CD8-positive, alpha-beta T cell (primary cell): ENCODE measurements at places on chromosomes 7 and 10.

DNA sequence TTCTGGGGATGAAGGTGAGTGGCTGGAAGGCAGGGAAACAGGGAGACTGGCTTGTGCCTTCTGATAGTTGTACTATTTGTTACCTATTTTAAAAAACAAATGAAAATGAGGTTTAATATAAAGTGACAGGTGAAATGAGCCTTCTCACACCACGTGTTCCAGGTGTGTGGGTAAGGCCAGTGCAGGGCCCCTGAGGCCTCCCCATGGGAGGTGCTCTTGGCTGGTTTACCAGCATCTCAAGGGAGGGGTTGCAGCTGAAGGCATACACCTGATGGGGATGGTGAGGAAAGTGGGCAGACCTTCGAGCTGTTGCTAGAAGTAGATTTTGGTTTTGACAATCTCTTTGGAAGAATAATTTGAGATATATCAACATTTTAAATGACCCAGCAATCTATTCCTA, 103.6 kb downstream of the ARHGAP22 start:
- DNase-seq = no peak

DNA sequence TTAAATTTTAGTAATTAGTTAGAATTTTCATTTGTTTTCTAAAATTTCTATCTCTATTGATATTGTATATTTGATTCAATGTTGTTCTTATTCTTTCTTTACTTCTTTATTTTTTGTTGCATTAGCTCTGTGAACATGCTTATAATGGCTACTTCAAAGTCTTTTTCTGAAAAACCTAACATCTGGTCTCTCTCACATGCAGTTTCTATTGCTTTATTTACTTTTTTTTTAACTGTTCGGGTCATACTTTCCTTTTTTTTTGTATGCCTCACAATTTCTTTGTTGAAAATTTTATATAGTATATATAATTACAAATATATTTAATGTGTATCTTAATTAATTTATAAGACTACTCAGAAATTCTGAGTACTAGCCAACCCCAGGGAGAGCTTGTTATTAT, 52.1 kb upstream of the PLXDC2 start:
- DNase-seq = no peak

DNA sequence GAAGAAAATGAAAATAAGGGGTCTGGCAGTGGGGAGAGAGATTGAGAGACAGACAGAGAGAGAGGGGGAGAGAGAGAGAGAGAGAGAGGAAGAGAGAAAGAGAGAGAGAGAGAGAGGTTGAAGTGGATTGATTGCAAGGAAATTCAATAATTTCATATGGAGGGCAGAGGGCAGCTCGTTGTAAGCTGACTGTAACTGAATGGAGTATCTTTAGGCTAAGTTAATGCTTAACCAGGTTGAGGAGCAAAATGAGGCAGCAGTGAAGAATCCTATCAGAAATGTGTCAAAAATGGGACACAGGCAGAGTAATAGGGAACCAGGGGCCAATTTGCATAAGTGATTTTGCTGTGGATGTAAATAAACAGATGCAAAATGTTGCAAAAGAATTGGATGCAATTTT, 21.0 kb downstream of the BLNK start:
- no peak for DNase-seq

- DNase-seq = no peak
Measured at GRCh38 chr10:119254335-119254734, 47.0 kb downstream of the GRK5 start.

DNA sequence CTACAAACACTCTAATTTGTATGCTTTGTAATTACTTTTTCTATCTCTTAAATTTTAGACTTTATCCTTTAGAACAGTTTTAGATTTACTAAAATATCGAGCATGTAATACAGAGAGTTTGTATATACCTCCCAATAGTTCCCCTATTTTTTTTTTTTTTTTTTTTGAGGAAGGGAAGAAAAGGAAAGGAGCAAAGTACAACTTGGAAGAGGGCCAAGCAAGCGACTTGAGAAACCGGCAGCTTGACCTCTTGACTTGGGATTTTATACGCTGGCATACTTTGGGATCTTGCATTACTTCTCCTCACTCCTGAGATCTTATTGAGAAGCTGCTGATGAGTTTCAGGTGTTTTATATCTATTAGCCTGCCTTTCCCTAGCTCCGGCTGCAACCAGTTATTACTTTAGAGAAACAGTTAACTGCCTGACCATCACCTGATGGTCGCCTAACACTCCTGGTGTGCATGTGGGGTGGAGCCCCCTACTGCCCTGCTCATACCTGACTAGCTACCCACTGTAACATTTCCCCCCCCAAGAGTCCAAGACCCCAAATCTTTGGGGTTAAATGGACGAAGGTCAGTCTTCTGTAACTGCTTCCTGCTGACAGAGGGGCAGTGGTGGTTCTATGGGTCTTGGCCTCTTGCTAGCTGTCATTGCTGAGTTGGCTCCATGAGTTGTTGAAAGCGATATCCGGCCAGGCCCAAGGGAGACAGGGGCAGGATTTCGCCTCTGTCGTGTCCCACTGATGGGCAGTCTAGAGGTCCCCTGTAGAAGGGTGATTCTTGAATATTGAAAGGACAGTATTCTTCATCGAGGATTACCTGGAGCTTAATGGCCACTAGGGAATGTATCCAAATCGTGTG, 28.5 kb downstream of the MKLN1 start:
- no peak for DNase-seq

GRCh38 chr10:100894033-100894432, 18.7 kb upstream of the SLF2 start:
- no peak for DNase-seq

DNA sequence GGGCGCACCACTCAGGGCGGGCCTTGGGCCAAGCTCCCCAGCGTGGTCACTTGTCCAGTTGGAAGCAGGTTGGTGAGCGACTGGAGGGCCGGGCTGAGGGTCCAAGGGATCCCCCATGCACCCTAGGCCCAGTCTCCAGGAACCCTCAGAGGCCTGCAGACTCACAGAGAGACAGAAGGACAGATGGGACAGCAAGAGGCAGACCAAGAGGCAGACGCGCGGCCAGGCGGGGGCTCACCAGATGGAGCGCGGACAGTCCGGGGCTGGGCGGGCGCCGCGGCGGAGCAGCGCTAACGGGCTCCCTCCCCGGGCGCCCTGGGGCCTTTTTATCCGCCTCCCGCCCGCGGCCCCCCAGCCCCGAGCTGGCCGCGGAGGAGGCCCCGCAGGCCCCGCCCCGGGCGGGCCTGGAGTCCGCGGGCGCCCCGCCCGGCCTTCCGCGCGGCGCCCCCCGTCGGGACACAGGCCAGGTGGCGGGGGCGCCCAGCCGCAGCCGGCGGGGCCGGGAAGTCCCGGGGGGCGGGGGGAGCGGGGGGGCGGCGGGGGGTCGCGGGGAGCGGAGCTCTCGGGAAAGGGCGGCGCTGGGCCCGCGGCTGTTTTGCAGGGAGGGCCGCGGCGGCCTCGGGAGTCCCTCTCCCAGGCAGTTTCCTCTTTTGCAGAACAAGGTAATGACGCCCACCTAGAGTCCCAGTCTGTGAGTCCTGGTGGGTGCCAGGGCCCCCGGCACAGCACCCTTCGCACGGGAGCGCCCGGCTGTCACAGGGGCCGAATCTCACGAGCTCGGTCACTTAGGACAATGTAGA, at the start of gene LOXL4:
LOXL4 (minus strand) TSS at position 301 of the 800 bp plus-strand sequence. CDS start 5,175 bp downstream, outside the sequence.
- DNase-seq = peak; percentile 64

GRCh38 chr10:107952649-107953556, 788.4 kb upstream of the SORCS1 start:
- DNase-seq = no peak

DNA sequence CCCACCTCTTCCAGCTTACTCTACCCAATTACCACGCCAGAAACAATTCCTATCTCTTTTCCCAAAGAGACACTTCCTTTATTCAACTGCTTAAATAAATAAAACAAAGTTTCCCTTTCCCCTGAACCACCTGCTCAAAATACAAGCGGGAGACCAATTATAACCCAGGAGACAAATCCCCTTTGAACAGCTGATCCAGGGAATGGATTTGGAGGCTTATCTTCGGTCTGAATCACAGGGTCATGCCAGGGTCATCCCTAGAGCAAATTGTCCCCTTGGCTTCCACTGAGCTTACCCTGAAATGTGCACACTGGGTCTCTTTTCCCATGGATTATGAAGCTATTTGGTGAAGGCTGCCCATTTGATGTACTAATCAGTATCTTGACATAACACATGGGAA, 99.9 kb upstream of the JAZF1 start:
- DNase-seq = no peak

- no peak for DNase-seq
Measured at GRCh38 chr7:80485721-80486120, 26.1 kb downstream of the GNAT3 start.

DNA sequence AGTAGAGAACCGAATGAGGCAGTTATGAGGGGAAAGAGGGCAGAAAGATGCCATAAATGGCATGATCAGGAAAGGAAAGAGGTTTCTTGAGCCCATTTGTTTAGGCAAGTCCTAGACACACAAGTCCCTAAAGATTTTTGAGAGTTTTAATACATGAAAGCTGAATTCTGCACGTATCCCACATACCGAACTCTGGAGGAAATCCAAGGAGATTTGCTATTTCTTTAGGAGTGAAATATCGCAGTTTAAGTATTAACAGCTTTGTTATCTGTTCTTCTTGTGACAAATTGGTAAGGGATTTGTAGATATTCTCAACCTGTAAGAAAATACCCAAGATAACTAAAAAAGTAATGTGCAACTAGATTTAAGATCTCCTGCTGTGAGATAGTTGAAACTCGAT, 23.7 kb upstream of the CUBN start:
- DNase-seq = no peak

- DNase-seq = no peak
Measured at GRCh38 chr10:78931321-78932053, 137.3 kb upstream of the ZMIZ1 start.

GRCh38 chr10:98296524-98296923, 28.5 kb upstream of the LOXL4 start:
- DNase-seq = no peak

DNA sequence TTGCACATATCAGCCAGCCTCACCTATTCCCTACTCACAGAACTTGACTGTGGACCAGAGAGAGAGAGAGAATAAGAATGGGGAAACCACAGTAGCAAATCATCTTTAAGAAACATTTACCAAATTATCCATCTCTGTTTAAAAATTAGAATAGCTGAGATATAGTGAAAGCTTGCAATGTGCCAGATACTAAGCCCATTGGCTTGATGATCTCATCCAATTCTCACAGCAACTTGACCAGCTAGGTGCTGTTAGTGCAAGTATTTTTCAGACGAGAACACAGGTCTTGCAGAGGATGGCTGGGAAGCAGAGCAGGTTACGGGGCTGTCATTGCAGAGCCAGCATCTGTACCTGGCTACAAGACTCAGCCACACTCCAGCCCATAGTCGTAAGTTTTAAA, 50.9 kb downstream of the KLF6 start:
- no peak for DNase-seq

DNA sequence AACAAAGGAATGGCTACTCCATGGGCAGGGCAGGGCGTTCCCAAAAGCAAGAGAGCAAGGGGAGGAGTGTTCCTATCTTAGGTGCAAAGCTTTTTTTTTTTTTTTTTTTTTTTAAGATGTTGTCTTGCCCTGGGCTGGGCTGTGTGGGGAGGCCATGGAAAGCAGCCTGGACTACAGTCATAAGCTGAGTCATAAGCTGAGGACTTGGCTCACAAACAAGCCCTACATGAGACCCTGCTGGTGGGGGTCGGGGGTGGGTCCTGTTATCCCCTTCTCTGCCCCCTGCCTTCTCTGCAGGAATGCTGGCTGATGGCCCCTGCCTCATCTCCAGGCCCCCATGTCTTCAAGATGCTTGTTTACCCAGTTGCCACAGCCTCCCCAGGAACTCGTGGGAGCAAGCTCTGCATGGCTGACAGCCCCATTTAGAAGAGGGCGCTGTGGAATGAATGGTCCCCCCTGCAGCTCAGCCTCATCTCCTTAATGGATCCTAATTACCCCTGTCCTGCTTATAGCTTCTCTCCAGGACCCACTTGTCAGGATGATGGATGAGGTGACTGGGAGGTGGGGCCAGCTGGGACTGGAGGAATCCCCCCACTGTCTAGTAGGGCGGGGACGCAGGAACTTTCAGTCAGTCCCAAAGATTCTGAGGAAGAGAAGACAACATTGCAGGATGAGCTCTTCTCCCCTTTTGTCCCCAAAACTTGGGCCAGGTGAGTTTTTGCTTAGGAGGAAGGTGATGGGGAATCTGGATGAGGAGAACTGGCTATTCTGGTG, 340.8 kb upstream of the PODXL start:
- no peak for DNase-seq

GRCh38 chr7:43669286-43670081, 59.8 kb downstream of the COA1 start:
- peak; percentile 58 for DNase-seq
